ENCODE measurements at places on chromosomes 6 and 20.

DNA sequence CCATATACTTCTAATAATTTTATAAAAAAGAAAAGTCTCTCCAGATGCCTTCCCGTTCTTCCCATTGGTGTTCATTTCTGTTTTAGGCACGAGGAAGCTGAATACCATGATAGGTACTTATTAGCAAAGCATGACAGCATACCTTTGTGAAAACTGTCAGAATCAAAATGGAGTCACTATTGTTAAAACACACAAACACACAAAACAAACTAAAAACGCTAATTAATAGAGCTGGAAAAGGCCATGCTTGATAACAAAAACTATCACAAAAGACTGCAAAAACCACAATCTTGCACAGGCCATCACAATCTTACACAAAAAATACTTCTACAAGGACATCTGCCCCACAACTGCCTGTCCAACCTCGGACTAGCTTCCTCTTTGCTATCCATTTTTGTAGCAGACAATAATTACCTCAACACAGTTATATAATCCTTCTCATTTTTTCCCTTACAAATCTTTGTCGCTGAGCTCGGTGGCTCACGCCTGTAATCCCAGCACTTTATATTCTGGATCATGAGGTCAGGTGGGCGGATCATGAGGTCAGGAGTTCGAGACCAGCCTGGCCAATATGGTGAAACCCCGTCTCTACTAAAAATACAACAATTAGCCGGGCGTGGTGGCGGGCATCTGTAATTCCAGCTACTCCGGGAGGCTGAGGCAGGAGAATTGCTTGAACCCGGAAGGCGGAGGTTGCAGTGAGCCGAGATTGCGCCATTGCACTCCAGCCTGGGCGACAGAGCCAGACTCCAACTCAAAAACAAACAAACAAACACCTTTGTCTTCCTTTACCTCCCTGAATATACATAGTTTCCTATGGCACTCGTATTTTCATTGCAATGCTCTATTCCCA lies 3.2 kb upstream of the ABT1 start:
- no peak for DNase-seq

- no peak for DNase-seq
These were observed 30.2 kb downstream of the PANK2 start for GRCh38 chr20:3919352-3919751.

GRCh38 chr6:25788305-25788922 lies 33.9 kb downstream of the SLC17A4 start:
- peak; percentile 66 for DNase-seq

DNA sequence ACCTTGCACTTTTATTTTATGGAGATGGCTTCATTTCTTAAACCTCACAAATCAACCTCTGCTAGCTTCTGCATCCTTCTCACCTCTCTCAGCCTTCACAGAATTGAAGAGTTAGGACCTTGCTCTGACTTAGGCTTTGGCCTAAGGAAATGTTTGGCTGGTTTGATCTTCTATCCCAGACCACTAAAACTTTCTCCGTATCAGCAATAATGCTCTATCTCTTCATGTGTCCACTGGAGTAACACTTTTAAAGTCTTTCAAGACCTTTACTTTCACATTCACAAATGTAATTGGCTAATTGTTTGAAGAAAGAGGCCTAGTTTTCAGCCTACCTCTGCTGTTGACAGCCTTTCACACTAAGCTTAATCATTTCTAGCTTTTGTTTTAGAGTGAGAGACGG lies 212.9 kb downstream of the TTLL2 start:
- no peak for DNase-seq

- DNase-seq: no peak
These were observed 101.8 kb downstream of the COL21A1 start for GRCh38 chr6:56145616-56146015.

DNA sequence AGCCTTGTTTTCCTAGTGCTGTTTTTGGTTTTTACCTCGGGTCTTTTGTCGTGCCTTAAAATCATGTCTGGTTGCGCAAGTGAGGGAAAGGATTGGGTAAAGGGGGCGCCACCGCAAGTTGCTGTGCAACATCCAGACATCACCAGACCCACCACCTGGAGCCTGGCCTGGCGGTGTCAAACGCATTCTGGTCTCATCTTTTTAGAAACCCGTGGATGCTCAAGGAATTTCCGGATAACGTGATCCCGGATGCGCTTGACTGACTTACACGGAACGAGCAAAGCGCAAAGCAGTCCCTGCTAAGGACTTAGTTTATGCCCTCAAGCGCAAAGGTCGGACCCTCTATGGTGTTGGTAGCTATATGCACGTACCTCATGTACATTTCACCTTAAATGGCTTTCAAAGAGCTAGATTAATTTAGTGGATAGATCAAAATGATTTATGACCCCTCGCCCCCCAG lies 105.2 kb downstream of the OR2B2 start:
- DNase-seq: peak; percentile 34

- no peak for DNase-seq
These were observed 3.9 kb upstream of the LTV1 start for GRCh38 chr6:143839196-143839595.

DNA sequence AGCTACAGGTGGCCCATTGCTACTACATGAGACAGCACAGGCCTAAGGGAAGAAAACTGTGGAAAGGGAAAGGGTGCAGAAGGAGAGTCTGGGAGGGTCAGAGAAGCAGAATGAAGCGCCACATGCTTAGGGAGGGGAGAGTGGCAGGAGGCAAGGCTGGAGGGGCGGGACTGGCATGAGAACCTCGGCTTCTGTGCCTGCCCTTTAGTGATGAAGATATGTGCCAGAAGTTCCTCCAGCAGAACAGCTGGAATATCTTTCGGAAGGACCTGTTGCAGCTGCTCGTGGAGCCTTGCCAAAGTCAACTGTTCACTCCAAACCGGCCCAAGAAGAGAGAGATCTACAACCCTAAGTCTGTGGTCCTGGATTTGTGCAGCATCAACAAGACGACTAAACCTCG lies 61.8 kb downstream of the CNBD2 start:
- DNase-seq: no peak

DNA sequence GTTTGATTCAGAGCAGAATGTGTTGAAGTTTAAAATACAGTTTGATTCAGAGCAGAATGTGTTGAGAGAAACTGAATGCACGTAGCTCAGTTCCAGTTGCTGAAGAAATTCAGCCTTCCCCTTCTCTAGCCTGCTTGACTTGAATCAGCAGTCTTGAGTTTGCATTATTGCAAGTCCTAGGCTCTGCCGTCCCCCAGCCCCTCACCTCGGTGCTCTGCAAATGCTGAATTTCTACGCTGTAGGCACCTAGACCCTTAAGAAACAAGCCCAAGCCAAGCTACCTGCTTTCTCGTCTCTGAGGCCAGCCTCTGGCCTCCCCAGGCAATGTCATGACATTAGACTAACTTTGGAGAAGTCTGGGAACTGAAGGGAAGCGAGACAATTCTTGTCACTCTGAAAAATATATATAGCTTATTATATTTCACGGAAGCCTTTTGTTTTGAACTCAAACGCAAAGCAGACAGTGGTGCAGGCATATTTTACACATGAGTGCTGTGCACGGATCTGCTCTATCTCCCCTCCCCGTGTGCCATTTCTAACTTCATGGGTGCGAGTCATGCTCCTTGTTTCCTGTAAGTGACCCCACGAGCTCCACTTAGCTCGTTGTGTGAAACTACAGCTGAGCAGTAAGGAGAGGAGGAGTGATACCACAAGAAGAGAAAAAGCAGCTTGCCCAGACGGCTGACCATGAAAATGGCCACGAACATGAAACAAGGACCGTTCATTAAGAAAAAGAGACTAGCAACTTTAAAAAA lies 71.4 kb upstream of the DUSP22 start:
- no peak for DNase-seq

GRCh38 chr20:51165131-51165530 lies 142.2 kb upstream of the KCNG1 start:
- DNase-seq: no peak

DNA sequence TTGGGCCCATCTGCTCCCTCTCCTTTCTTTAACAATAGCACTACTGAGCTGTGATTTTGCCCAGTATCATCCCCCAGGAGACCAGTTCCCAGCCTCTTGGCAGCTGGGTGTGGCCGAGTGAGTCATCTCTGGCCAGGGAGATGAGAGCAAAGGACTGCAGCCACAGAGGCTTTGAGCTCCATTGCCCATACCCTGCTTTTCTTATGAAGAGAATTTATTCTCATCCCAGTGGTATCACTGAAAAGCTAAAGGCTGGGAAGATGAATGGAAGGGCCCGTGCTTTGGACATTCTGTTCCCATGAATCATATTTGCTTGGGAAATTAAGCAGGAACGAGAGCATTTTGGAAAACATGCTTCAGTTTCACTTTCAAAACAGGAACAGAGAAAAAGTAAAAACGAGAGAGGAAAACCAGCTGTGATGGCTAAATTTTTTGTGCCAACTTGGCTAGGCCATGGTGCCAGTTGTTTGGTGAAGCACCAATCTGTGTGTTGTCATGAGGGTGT lies 14.9 kb downstream of the CST3 start:
- DNase-seq: peak; percentile 2

GRCh38 chr6:12916006-12916405 lies 199.4 kb downstream of the PHACTR1 start:
- peak; percentile 47 for DNase-seq

All from AML-193 (cell line).